Activated CD4-positive, CD25-positive, alpha-beta regulatory T cell (primary cell): ENCODE measurements at places on chromosomes 16 and 17.

DNA sequence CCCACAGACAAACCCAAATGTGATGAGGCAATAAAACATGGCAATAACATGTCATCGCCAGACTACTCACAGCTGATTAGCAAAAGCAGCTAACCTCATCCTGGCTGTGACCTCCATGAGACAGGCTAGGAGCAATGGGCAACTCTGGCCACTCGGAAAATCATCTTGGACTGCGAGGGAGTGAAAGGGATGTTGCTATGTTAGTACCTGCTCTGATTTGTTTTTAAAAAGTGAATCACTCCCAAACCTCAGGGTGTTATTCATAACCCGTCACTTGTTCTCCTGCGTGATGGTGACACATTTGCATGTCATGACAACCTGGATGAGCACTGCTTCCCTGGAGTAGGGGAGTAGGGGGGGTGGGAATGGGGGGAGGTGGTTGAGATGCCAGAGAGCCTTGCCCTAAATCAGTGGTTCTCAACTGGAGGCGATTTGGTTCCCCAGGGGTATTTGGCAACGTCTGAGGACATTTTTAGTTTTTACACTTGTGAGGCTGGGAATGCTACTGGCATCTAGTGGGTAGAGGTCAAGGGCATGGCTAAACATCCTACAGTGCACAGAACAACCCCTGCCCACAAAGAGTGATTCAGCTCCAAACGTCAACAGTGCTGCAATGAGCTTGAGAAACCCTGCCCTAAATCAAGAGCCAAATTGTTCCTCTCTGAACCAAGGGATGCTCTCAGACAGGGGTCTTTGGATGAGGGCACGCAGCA lies 241.7 kb downstream of the SOX9 start:
- DNase-seq: no peak

GRCh38 chr16:57669476-57670162 lies 1.5 kb downstream of the ADGRG3 start:
- no peak for DNase-seq

GRCh38 chr16:83974475-83974874 lies 6.4 kb downstream of the NECAB2 start:
- DNase-seq: no peak

DNA sequence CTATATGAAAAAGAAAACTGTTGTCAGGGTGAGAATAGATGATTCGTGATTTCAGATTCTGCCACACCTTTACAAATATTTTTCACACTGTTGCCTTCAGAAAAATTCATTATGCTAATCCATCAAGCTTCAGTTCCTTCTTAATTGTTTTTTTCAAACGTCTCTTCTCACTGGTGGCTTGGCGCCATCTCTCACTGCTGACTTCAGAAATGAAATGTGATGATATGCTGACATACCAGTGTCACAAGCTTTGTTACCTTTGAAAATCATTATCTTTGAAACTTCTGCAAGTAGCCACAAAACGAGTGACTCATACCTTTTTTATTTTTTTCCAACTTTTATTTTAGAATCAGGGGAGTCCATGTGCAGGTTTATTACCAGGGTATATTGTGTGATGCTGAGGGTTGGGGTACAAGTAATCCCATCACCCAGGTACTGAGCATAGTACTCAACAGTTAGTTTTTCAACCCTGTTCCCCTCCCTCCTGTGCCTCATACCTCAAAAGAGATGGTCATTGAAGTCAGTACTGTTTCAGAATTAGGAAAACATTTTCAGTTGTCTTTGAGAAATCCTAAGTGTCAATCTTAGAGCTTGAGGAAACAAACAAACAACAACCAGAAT lies 14.0 kb upstream of the KRT222 start:
- no peak for DNase-seq

- no peak for DNase-seq
These were observed 943 bp downstream of the CNTROB start for GRCh38 chr17:7932949-7933348.
